Substantia nigra (tissue), 51 donors: ENCODE measurements at places on chromosomes 4 and X.

DNA sequence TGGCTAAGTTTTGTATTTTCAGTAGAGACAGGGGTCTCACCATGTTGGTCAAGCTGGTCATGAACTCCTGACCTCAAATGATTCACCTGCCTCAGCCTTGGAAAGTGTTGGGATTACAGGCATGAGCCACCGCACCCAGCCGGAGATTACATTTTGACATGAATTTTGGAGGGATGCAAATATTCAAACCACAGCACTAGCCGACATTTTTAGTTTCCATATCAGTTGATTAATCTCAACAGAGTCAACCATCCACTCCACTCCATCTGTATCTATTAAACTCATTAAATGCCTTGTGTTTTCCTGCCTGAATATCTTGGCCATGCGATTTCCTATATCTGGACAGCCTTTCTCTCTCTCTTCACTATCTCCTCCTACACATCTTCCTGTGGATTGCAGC lies 64.1 kb upstream of the PDGFRA start:
- no peak for DNase-seq

GRCh38 chr4:76596713-76597112 lies 161.7 kb downstream of the SHROOM3 start:
- no peak for DNase-seq

DNA sequence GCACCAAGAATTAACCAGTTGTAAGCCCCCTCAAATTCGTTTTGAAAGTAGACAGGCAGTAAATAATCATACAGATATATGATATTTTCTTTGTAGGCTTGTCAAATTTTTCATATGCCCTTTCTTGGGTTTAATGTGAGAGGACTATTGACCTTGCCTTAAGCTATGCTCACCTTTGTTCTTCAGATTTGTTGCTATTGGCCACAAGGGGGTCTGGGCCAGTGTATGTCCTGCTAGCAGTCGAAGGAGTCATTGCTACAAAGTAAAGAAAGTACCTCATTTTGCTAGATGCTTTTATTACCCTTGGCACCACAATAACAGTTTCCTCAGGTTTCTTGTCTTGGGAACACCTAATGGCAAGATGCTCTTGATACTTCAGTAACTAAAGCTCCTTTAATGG lies 51.7 kb downstream of the IGSF1 start:
- no peak for DNase-seq

DNA sequence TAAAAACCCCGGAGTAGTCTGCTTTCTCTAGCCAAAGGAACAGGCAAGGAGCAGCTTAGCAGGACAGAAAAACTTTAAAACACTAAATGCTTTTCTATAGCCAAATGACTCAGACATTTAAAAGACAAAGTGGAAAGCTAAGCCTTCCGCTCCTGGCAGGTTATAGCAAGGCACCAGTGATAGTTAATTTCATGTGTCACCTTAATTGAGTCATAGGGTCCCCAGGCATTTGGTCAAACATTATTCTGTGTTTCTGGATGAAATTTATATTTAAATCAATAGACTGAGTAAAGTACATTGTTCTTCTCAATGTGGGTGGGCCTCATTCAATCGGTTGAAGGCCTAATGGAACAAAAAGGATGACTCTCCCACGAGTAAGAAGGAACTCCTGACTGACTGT lies 885.7 kb upstream of the ADGRL3 start:
- DNase-seq: no peak

DNA sequence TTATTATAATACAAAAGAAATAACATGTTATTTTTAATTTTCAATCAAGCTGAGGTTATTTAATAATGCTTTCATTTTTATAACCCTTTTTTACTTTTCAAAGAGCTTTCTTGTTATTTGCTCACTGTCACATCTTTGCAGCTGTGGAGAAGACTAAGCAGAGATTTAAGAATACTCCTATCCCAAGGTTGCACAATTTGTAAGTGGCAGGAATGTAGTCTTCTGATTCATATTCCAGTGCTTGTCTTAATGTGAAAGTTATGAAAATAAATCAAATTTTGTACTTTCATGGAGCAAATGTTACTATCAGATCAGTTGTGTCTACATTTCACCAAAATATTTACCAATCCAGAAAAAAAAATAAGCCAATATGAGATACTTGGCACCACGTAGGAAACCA lies 86.6 kb downstream of the DDIT4L start:
- no peak for DNase-seq

- DNase-seq: no peak
These were observed 574.7 kb downstream of the PCDH7 start for GRCh38 chr4:31294655-31295480.
